Endothelial cell of umbilical vein (primary cell): ENCODE measurements at places on chromosomes 2 and 18. TPM values are rescaled to one million over a fixed set of nuclear protein-coding genes. Genes with fewer than 3 reads are reported as not detected.
A peak's percentile ranks its signal among the peaks of the same experiment; 100 is the strongest.

DNA sequence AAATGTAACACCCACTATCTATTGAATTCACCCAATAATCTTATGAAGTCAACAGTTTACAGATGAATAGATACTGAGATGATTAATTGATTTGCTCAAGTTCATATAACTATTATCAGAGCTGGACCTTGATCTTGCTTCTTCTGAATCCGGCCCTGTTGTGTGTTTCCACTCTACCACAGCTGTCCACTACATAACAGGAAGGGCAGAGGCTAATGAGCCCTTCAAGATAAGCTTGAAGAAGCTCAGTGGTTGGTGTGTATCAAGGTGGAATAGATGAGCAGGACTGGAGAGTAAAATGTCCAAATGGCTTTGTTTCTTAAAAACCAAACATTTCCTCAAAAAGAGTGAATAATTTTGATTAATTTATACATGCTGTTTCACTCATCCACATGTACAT is 56.4 kb upstream of the ITGB6 start:
- DNase-seq: no peak

DNA sequence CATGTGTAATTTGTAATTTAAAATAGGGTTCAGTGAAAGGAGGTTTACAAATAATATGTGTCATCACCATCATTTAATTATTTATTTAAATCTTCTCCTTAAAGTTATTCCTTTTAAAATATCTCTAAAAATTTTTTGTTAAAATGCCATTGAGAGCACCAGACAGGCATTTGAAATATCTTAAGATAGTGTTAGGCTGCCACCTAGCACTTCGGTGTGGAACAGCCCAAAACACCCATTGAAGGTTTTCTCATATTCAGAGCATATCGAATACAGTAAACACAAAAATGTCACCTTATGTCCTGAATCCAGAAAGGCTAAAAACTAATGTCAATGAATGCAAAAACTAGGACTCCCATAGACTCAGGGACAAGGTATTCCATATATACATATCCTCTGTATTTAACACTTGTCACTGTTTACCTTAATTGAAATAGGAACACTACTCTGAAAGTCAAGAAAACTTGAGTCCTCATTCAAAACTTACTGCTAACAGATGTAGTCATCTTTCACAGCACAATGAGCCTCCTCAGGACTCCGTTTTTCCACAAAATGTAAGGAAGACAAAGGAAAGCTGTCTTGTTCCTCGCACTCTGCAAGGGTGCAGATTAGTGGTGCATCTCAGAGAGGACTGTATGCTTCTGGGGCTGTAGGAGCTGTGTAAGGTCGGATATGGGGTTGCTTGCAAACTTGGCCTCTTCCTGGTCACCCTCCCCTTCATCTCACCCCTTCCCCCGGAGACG is 329.5 kb downstream of the PAX3 start:
- DNase-seq: peak; percentile 52

DNA sequence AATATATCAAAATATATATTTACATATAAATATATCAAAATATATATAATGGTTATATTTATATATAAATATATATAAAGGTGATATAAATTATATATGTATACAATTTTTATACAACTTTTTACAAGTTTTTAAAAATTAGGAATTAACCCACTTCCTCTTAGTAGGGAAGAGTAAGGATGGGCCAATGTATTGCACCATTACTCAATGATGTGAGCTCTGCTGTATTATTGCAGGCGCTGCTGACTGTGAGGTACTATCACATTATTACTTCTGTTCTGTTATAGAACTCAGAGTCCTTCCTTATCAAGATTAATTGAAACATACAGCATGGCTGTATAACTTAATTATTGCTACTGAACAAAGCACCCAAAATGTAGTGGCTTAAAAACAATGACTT is 46.0 kb downstream of the CCDC195 start:
- DNase-seq: no peak

GREB1L gene
- total RNA-seq: 0.22 and 0.76 TPM in 2 replicates

DNA sequence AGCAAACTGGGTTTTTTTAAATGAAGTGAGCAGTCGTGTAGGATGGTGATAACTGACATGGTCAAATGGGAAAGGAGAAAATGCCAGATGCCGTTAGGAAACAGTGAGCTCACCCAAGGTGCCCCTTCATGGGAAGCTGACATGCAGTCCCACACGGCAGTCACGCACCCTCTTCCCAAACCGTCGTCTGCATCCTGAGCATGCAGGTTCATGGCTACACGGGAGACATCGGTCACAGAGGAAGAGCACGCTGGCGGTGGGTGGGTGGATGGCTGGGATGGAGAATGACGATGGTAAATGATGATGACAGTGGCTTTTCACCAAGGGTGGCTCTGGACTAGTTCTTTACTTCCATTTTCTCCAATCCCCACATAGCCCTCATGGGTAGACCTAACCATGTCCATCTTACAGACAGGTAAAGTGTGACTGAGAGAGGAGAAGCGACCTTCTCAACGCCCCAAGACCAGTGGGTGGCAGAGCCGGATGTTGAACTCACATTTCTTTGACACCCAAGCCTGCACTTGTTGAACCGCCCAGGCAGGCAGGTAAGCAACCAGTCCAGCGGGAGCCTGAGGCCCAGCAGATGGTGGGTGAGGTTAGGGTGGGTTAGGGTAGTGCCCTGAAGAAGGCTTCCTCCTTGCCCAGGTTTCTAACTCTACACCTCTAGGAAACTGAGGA is 44.5 kb downstream of the TNS1 start:
- DNase-seq: no peak

ALPG gene
- not detected in 2 replicates for total RNA-seq

- no peak for DNase-seq
These were observed 66.3 kb downstream of the MYCN start for GRCh38 chr2:16006537-16007166.

DNA sequence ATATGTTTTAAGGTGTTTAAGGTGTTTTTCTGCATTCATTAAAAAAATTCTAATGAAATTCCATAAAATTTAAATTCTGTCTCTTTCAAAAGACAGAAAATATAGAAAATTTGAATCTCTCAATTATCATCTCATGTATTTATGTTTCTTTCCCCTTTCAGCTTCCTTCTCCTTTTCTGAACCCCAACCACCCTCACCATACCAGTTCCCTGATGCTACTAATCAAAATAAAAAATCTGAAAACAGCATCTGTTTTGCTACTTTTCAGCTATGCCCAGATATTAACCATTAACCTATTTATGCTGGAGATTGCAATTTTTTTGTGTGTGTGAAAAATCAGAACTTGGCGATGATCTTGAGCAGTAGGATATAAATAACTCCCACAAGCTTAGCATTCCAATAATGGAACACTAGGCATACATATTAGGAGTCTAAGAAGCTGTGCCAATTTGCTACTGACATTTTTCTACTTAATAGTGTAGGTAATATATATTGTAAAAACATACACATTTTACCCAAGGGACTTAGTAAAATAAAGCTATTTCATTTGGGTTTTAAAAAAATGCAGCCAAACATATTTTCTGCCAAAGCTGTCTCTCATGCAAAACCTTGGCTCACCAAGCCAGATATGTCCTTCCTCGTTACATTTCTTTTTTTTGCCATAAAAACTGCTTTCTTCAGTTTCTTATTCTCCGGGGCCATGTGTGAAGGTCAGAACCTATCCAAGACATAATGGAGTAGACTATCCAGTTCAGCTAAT is 32.6 kb upstream of the AGPS start:
- no peak for DNase-seq

DNA sequence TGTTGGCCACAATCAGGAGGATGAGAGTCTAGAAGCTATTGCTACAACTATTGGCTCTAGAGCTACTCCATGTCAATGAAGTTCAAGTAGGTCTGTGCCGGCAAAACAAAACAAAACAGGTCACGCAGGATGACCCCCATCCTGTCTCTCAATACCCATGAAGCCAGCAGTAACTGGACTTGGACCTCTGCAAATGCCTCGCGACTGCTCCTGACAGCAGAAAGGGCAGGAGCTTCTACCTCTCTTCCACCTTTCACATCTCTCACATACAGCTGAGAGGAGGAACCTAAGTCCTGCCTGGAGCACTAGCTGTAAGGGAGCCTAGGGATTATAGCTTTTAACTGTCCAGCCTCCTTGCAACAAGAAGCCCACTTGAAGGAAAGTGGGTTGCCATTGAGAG is 16.0 kb downstream of the PRKAG3 start:
- DNase-seq: no peak

STARD6 gene
- not detected in 2 replicates for total RNA-seq

MYCN gene
- total RNA-seq: 3.6 and 6.8 TPM in 2 replicates

PLGLB1 gene
- 0.75 and 1.8 TPM in 2 replicates for total RNA-seq

DNA sequence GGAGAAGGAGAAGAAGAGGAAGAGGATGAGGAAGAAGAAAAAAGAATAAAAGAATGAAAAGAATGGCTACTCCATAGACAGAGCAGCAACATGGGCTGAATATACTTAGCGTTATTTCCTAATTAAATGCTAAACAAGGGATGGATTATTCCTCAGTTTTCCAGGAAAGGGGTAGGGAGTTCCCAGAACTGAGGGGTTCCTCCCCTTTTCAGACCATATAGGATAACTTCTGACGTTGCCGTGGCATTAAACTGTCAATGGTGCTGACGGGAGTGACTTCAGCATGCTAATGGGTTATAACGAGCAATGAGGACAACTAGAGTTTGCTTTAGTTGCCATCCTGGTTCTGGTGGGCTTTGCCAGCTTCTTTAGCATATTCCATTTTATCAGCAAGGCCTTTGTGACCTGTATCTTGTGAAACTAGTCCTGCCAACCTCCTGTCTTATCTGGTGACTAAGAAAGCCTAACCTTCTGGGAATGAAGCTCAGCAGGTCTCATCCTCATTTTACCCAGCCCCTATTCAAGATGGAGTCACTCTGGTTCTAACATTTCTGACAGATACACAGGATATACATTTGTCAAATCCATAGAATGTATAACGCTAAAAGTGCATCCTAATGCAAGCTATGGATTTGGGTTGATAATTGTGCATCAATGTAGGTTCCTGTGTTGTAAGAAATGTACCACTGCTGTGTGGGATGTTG is 152.3 kb downstream of the MAIP1 start:
- DNase-seq: no peak

CHST9 gene
- not detected in 2 replicates for total RNA-seq

CDKL4 gene
- 0.75 and 1.2 TPM in 2 replicates for total RNA-seq

CROCC2 gene
- not detected in 2 replicates for total RNA-seq

- no peak for DNase-seq
These were observed 11.8 kb downstream of the FBLN7 start for GRCh38 chr2:112149866-112150435.

- peak; percentile 53 for DNase-seq
These were observed 1.0 kb downstream of the ZCCHC2 start for GRCh38 chr18:62523631-62524439.

GALNT5 gene
- not detected in 2 replicates for total RNA-seq

DNA sequence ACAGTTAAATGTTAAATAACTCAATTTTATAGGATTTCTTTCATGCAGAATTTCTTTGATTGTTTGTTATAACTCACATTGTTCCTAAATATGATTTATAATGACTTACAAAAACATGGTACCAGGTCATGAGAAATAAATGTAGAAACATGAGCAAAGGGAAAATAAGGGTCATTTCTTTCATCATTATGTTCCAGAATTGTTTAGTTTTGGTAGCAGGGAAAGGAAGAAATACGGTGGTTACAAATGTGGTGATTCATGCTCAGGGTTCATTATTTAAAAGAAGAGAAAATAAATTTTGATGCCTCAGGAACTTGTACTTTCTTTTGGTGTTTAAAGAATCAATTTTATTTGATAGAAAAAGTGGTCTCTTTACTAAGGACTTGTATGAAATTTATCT is 4.4 kb downstream of the LYPD6B start:
- DNase-seq: no peak

CFAP53 gene
- 0.16 and 0.18 TPM in 2 replicates for total RNA-seq

CYP26B1 gene
- total RNA-seq: 0.76 and 1.1 TPM in 2 replicates

NAGK gene
- total RNA-seq: 125 and 130 TPM in 2 replicates

ACKR3 gene
- 24.0 and 31.1 TPM in 2 replicates for total RNA-seq

DNA sequence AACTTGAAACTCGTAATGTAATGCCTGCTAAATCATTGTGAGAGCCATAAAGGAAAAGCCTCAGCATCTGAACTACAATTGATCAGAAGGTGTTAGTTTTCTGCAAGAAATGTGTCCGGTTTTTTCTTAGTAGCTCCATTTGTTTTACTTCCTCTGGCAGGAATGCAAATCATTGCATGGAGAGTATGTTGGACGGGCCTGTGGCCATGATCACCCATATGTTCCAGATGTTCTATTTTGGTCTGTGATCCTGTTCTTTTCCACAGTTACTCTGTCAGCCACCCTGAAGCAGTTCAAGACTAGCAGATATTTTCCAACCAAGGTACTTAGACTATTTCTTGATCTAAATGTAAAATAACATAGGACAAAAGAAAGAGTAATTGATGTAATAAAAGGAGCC is 126.6 kb downstream of the DPP4 start:
- no peak for DNase-seq

TMEM198 gene
- not detected in 2 replicates for total RNA-seq

DNA sequence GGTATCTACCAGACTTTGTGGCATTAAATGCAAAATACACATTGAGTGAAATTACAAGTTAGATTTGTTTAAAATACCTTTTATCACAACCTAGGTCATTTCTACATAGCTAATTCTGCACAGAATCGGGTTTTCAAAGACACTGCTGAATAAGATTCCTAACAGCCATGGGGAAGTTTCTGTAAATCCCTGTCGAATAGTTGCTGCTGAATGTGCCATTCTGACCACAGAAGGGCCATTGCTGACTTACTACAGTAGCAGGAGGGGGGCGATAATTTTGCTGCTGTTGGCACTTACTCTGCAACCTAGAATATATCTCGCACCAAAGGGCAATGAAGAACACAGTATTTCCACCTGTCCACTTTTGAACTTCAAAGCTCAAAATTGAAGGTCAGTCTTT is 232.8 kb downstream of the TCF4 start:
- no peak for DNase-seq
